Mammary epithelial cell (primary cell): ENCODE measurements at places on chromosomes 5 and 9. TPM values are rescaled to one million over a fixed set of nuclear protein-coding genes. Genes with fewer than 3 reads are reported as not detected.
A peak's percentile ranks its signal among the peaks of the same experiment; 100 is the strongest.

The CDX1 gene
- not detected in 2 replicates for total RNA-seq

The NR3C1 gene
- total RNA-seq: 62.8 TPM

The ADGRV1 gene
- total RNA-seq: 0.50 TPM

DNA sequence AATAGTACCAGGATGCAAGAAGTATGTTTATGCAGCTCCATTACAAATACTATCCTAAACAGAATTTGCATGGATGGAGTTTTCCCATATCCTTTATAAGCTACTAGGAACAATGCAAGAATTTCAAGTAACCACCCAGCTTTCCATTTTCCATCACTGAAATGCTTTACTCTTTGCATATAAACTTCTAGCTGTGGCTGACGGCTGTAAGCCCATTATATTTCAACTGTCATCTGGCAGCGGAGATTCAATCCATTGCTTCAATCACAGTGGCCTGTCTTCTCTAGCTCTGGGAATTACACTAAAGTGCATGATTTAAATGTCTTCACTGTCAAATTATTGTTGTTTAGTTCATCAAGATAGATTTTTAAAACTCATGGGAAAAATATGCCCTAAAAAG, 64.2 kb upstream of the PAM start:
- DNase-seq: no peak

DNA sequence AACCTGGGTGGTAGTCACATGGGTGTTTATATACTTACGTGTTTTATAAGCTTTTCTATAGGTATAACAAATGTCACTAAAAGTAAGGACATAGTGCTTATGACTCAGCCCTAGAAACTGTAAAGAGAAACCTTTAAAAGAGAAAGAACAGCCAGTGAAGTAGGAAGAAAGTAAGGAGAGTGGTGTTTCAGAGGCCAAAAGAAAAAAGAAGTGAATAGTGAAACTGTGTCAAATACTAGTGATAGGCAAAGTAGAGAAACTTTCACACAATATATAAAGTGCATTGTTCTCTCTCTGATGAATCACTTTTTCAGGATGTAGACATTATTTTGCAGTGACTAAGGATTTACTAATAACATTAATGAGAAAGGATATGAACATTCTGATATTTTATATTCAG, 74.2 kb upstream of the SUSD1 start:
- peak; percentile 70 for DNase-seq

DNA sequence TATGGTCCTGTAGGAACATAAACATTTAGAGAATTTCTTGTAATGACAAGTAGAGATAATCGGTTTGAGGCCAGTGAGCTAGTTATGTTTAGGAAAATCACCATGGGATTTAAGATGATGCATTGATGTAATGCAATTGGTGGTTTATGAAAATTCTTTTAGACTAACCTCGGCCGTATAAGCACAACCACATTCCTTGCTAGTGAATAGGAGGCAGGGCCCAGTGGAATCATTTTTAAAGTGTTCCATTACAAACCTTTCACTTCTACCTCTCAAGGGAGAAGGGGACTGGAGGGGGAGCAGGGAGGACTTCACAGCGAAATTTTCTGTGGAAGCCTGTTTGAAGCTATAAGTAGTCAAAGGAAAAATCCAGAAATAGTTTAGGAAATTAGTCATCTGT, 71.8 kb upstream of the NFIL3 start:
- DNase-seq: peak; percentile 86
